ENCODE measurements at places on chromosomes 6 and 20. TPM values are rescaled to one million over a fixed set of nuclear protein-coding genes. Genes with fewer than 3 reads are reported as not detected.

Gene LGSN
- total RNA-seq, result not detected

Gene EPHA7
- total RNA-seq, result not detected

Gene PTPRT
- total RNA-seq, result not detected

Gene HLA-DOA
- 209 TPM for total RNA-seq

Gene KIF6
- not detected for total RNA-seq

Gene CBLN4
- not detected for total RNA-seq

Gene AFDN
- 76.0 TPM for total RNA-seq

Gene FOXF2
- not detected for total RNA-seq

Gene MDFI
- not detected for total RNA-seq

Gene TINAG
- total RNA-seq, result not detected

Gene NKX2-4
- not detected for total RNA-seq

Gene B3GAT2
- total RNA-seq, result not detected

DNA sequence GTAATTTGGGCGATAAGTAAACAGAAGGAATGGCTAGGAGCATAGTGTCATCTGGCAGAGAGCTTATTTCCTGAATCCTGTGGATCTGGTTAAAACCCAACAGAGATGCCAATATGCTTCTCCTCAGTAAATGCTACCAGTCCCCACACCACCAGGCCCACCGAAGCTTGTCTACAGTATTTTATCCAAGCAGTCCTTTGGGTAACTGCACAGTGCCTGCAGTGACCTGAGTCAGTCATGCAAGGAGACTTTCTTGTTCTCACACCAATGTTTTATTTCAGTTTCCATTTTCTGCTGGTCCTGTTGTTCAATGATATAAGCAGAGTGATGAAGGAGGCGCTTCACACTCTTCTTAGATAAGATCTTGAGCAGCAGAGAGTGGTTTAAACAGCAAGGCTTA, 326.3 kb downstream of the RIMS1 start:
- H3K27ac ChIP-seq, result no peak overlapping the region
- H3K4me3 ChIP-seq, result no peak overlapping the region
- H3K4me1 ChIP-seq, result no peaks in the 10 kb centered on the region
- no peak for DNase-seq

- DNase-seq, result no peak
- H3K36me3 ChIP-seq, result no peaks in the 10 kb centered on the region
- H3K27ac ChIP-seq, result no peak overlapping the region
- H3K27me3 ChIP-seq, result peaks cover 12% of the 10 kb centered on the region
- no peaks in the 10 kb centered on the region for H3K4me1 ChIP-seq
These were observed 54.8 kb downstream of the GPX5 start for GRCh38 chr6:28580475-28580874.

DNA sequence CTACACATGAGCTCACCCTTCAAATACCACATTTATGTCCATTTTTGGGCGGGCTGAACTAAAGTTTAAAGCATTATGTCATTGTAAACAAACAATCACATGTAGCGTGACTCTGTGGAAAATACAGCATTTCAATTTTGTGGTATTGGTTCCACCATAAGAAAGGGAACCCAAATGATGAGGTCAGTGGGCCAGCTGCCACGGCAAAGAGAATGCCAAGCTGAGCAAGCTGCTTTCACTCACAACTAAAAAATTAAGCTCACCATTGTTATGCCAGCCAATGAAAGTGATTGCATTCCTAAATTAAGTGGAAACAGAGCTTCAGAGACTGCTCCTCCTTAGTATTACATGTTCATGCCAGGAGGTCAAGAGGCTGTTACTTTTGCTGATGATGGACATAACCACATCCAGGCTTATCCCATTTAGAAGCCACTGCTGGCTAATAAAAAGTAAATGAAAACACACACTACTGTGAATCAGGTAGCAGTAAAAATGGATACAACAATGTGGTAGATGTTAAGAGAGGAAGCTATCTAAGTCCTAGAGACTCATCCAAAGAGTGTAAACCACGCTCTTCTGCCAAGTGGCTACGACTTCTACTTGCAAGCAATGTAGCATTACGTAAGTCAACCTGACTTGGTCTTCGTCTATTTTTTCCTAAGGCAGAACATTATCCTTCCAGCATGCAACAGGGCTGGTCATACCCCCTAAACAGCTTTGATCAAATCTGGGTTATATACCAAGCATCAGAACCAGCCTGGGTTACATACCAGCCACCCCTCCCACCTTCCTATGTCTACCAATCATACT, 164.8 kb downstream of the BACH2 start:
- peaks cover 39% of the 10 kb centered on the region for H3K36me3 ChIP-seq
- H3K27me3 ChIP-seq, result no peaks in the 10 kb centered on the region
- no peak overlapping the region for H3K4me3 ChIP-seq
- H3K4me1 ChIP-seq, result peaks cover 24% of the 10 kb centered on the region
- no peak overlapping the region for H3K27ac ChIP-seq

- no peaks in the 10 kb centered on the region for H3K27me3 ChIP-seq
- no peak overlapping the region for H3K27ac ChIP-seq
- H3K4me3 ChIP-seq, result no peak overlapping the region
- no peaks in the 10 kb centered on the region for H3K4me1 ChIP-seq
- no peaks in the 10 kb centered on the region for H3K36me3 ChIP-seq
These were observed 44.0 kb upstream of the TTPAL start for GRCh38 chr20:44431502-44432234.

- DNase-seq, result no peak
- no peaks in the 10 kb centered on the region for H3K4me1 ChIP-seq
- H3K27ac ChIP-seq, result no peak overlapping the region
- H3K4me3 ChIP-seq, result no peak overlapping the region
- H3K27me3 ChIP-seq, result no peaks in the 10 kb centered on the region
These were observed 14.2 kb upstream of the SLPI start for GRCh38 chr20:45268531-45268930.

- peaks cover 65% of the 10 kb centered on the region for H3K4me1 ChIP-seq
- no peak overlapping the region for H3K4me3 ChIP-seq
- peak overlapping the region; percentile 48 for H3K27ac ChIP-seq
- peak; percentile 44 for DNase-seq
- peaks cover 3% of the 10 kb centered on the region for H3K36me3 ChIP-seq
These were observed 54.4 kb upstream of the CEP85L start for GRCh38 chr6:118705544-118706491.

DNA sequence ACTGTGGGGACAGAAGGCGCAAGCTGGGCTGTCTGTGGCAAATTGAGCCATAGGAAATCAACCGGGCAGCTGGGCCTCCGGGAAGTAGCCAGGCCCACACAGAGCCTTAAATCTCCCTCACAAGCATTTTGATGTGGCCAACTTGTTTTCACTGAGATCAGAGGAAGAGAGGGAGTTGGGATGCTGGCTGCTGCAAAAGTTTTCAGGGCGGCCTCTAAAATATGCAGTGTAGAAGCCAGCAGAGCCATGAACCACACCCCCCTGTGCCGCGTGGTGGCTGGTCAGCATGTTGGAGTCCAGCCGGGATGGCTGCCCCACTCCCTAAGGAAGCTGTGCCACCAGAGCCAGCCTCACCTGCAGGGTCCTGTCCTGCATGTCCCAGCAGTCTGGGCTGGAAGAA, 167.4 kb downstream of the CDC5L start:
- H3K4me1 ChIP-seq, result no peaks in the 10 kb centered on the region
- H3K27me3 ChIP-seq, result no peaks in the 10 kb centered on the region
- no peak overlapping the region for H3K27ac ChIP-seq

DNA sequence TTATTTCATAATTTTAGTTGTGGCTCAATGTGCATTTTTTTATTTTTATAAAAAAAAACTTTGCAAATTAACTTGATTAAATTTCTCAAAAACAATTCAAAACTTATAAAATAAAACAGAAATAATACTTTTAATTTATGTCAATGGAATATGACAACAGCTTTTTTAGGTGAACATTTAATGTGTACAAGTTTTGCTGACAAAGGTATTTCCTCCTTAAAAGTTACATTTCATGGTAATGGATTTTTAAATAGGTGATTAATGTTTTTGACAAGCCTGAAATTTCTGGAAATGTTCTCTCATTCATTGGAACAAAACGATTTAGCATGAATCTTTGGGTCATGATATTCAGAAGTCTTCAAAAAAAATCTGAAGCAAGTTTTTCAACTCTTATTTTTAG, 1160.0 kb downstream of the HACE1 start:
- no peak overlapping the region for H3K27ac ChIP-seq
- no peak for DNase-seq
- no peaks in the 10 kb centered on the region for H3K27me3 ChIP-seq

DNA sequence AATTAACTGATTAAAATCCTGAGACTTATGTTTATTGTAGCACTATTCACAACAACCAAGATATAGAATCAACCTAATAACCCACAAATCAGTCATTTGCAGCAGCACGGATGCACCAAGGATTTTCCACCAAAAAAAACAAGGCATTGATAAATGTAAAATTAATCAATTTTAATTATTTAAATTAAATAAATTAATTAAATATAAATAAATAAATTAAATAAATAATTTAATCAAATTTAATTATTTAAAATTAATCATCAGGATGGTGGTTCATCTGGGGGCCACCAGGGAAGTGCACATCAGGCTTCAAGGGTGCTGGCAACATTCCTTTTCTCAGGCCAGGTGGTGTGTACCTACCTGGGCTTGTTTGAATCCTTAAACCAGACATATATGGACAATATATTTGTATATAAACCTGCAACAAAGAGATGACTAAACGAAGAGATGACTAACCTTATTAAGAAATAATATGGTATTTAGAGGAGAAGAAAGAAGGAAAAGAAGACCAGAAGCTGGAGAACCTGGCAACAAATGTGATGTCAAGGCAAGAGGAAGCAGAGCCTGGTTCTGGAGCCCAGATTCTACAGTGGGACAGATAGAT, 89.2 kb downstream of the CD164 start:
- no peaks in the 10 kb centered on the region for H3K36me3 ChIP-seq
- H3K4me1 ChIP-seq, result no peaks in the 10 kb centered on the region
- no peak overlapping the region for H3K27ac ChIP-seq

DNA sequence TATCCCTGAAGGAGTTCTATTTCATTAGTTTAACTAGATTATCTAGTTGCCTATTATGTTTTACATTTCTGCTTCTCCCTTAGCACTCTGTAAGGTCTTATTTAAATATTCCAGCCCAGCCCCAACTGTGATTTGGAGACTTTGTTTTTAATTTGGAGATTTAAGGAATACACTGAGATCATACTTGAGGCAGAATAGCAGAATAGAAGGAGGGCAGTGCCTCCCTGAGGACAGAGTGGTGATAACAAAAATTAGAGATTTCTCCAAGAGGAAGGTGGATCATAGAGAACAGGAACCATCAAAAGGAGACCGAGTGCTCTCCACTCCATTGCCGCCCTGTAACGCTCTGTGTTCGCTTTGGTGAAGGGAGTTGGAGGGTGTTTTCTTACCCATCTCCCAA, 14.8 kb upstream of the CD164 start:
- H3K4me3 ChIP-seq, result no peak overlapping the region
- no peaks in the 10 kb centered on the region for H3K4me1 ChIP-seq
- H3K36me3 ChIP-seq, result no peaks in the 10 kb centered on the region
- H3K27ac ChIP-seq, result no peak overlapping the region
- H3K27me3 ChIP-seq, result no peaks in the 10 kb centered on the region

- peaks cover 14% of the 10 kb centered on the region for H3K4me1 ChIP-seq
- H3K36me3 ChIP-seq, result peaks cover 89% of the 10 kb centered on the region
- H3K4me3 ChIP-seq, result no peak overlapping the region
These were observed 12.1 kb upstream of the MICAL1 start for GRCh38 chr6:109467696-109468095.

GRCh38 chr6:56490993-56491392, 151.7 kb downstream of the DST start:
- H3K36me3 ChIP-seq, result no peaks in the 10 kb centered on the region
- H3K4me1 ChIP-seq, result no peaks in the 10 kb centered on the region
- H3K27ac ChIP-seq, result no peak overlapping the region
- DNase-seq, result no peak
- no peak overlapping the region for H3K4me3 ChIP-seq

- H3K27me3 ChIP-seq, result no peaks in the 10 kb centered on the region
- no peak overlapping the region for H3K4me3 ChIP-seq
- no peak for DNase-seq
- peaks cover 27% of the 10 kb centered on the region for H3K36me3 ChIP-seq
- H3K27ac ChIP-seq, result no peak overlapping the region
These were observed 14.2 kb downstream of the TRAF3IP2 start for GRCh38 chr6:111591370-111591900.

DNA sequence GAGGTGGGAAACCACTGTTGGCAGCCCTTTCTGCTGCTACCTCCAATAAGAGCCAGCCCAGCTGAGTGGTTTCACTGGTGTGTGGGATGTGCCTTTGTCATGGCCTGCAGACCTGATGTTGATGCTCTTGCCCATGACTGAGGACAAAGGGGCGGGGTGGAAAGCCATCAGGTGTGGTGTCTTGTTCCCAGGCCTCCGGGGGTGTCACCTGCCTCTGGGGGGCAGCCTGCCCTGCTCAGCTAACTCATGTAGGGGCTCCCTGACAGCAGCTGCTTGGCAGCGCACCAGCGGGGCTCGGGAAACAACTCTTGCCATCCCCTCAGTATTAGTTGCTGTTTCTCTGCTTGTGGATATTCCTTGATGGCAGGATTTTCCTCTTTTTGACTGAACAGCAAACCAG, 91.3 kb downstream of the LYRM2 start:
- no peaks in the 10 kb centered on the region for H3K27me3 ChIP-seq
- no peaks in the 10 kb centered on the region for H3K36me3 ChIP-seq
- no peak overlapping the region for H3K4me3 ChIP-seq
- no peak for DNase-seq
- H3K4me1 ChIP-seq, result no peaks in the 10 kb centered on the region

GRCh38 chr20:56451056-56451765, 17.2 kb upstream of the RTF2 start:
- no peak overlapping the region for H3K27ac ChIP-seq
- DNase-seq, result no peak
- peaks cover 19% of the 10 kb centered on the region for H3K4me1 ChIP-seq

GRCh38 chr6:169792306-169793015, 41.0 kb downstream of the ERMARD start:
- peaks cover 16% of the 10 kb centered on the region for H3K4me1 ChIP-seq
- no peak overlapping the region for H3K27ac ChIP-seq
- no peak overlapping the region for H3K4me3 ChIP-seq
- H3K27me3 ChIP-seq, result peaks cover 16% of the 10 kb centered on the region
- no peaks in the 10 kb centered on the region for H3K36me3 ChIP-seq

GRCh38 chr6:157050537-157051265, 272.6 kb downstream of the TMEM242 start:
- DNase-seq, result no peak
- peaks cover 17% of the 10 kb centered on the region for H3K4me1 ChIP-seq
- H3K36me3 ChIP-seq, result peaks cover 3% of the 10 kb centered on the region

GRCh38 chr6:114762145-114762544, 419.3 kb upstream of the HS3ST5 start:
- no peak overlapping the region for H3K27ac ChIP-seq
- no peak overlapping the region for H3K4me3 ChIP-seq
- no peaks in the 10 kb centered on the region for H3K36me3 ChIP-seq
- no peaks in the 10 kb centered on the region for H3K4me1 ChIP-seq

Data from B cell (primary cell).